ENCODE measurements at places on chromosomes 7 and 10. TPM values are rescaled to one million over a fixed set of nuclear protein-coding genes. Genes with fewer than 3 reads are reported as not detected.

MBLAC1 gene
- polyA plus RNA-seq, result 1.2 TPM

GRCh38 chr7:111801277-111801676 lies 239.0 kb upstream of the IMMP2L start:
- no peak for DNase-seq
- peaks cover 2% of the 10 kb centered on the region for H3K36me3 ChIP-seq
- no peaks in the 10 kb centered on the region for H3K4me1 ChIP-seq
- H3K4me3 ChIP-seq, result no peak overlapping the region
- H3K27me3 ChIP-seq, result no peaks in the 10 kb centered on the region
- H3K27ac ChIP-seq, result no peak overlapping the region

ELMO1 gene
- 21.0 TPM for polyA plus RNA-seq

DNA sequence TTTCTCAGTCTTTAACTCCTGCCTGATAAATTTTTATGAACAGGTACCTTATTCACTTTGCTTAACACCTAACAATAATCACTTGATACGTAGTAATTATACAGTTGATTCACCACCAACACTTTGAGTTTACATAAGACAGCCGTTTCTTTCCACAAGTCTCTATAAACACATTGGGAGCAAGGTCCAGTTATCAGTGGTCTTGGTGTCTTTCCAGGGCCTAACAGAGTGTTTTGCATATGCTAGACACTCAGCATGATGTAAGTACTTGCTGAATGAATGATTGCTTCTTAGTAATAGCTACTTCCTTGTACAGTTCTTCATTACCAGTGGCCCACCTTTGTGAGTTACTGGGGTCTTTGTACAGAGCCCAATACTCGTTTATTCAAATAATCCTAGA lies 6.4 kb downstream of the CLDN12 start:
- H3K27ac ChIP-seq, result no peak overlapping the region
- no peaks in the 10 kb centered on the region for H3K4me1 ChIP-seq
- no peak for DNase-seq
- peaks cover 27% of the 10 kb centered on the region for H3K36me3 ChIP-seq
- no peaks in the 10 kb centered on the region for H3K27me3 ChIP-seq

DNA sequence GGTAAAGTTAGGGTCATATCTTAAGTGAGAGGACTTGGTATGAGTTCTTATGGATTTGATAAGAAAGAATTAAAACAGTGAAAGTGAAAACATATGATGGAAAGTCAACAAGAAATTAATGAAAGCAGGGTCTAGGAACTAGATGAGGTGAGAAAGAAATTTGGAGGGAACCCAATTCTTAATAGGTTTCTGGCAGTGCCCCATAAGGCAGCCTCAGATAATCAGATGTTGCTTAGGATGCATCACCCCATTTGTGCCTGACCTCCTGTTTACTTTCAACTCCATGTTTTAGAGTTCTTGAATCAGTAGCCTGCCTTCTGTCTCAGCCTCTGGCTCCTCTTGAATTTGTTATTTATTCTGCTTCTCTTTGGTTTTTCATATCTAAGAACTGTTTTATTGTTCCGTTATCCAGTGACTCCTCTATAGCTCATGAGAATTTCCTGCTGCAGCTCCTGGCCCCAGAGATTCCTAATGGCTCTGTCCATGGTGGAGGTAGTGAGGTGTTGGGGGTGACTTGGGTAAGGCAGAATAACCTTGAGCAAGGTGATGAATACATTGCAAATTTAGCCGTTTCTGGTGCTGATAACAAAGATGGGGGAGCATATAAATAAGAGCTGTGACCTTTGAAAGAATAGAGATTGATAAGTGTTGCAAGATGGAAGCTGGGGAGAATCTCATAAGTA lies 17.6 kb downstream of the ITGB8 start:
- H3K4me3 ChIP-seq, result no peak overlapping the region
- no peak overlapping the region for H3K27ac ChIP-seq
- no peaks in the 10 kb centered on the region for H3K36me3 ChIP-seq
- H3K27me3 ChIP-seq, result no peaks in the 10 kb centered on the region

DNA sequence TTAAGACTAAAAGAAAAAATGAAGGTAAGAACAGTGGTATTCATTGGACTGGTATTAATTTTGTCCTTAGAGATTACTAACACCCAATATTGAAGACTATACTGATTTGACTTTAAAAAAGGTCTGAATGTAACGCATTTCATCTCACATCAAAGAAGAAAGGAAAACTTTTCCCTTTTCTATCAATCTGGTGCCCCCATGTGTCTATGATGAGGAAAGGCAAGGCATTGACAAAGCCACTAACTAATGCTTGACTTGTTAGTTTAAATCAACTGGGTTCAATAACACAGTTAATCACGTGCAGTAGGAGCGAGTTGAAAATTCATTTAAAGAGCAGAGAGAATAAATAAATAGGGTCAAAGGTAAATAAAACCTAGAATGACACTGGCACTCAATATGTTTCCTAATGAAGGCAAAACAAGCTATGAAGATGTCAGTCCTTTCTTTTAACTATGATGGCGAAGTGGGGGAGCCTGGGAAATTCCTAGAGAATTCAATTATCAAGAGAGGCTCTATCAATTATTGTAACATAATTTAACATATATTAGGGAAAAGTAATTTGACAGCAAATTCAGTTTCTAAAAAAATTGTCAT lies 180.9 kb downstream of the ANK3 start:
- no peak overlapping the region for H3K27ac ChIP-seq
- H3K27me3 ChIP-seq, result no peaks in the 10 kb centered on the region
- no peaks in the 10 kb centered on the region for H3K4me1 ChIP-seq
- DNase-seq, result no peak
- no peaks in the 10 kb centered on the region for H3K36me3 ChIP-seq

HMX2 gene
- polyA plus RNA-seq, result 2.7 TPM

DGKB gene
- 1.9 TPM for polyA plus RNA-seq

DNA sequence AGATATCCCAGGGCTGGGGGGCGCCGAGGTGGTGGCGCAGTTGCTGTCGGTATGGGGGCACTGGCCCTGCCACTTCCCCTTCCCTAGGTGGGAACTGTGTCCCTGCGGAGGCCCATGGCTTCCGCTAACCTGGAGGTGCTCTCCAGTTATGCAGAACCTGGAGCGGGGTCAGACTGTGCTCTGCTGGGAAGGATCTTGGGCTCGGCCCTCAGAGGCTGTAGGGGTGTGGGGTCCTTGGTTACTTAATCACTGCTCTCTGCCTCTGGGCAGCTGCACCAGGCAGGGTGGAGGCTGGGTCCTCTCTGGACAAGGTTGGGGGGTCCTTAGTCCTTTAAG lies 2.4 kb downstream of the BRI3 start:
- no peak overlapping the region for H3K4me3 ChIP-seq
- no peaks in the 10 kb centered on the region for H3K36me3 ChIP-seq
- no peak for DNase-seq
- no peaks in the 10 kb centered on the region for H3K27me3 ChIP-seq

TEX47 gene
- not detected for polyA plus RNA-seq

APBB1IP gene
- polyA plus RNA-seq, result 0.02 TPM

DNA sequence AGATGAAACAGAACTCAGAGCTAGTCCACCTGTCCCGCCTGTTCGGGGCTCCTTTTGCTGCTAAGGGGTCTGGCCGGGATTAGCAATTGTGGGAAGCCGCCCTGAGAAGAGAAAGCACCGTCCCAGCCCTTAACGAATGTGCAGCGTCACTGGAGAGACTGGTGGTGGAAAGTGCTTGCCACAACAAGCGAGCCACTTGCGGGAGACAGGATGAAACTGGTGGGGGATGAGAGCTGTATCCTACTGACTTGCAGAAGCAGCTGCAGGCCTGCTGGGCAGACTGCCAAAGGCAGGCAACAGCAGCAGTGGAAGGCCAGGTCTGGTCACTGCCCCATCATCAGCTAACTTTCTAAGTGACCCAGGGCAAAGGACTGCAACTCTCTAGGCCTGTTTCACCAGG lies 95.4 kb downstream of the FAM53B start:
- H3K27me3 ChIP-seq, result no peaks in the 10 kb centered on the region

EBLN1 gene
- not detected for polyA plus RNA-seq
